Stomach (tissue), 19 donors: ENCODE measurements at places on chromosomes 4 and X. TPM values are rescaled to one million over a fixed set of nuclear protein-coding genes. Genes with fewer than 3 reads are reported as not detected.

GRCh38 chr4:98125585-98125984, 17.7 kb downstream of the STPG2 start:
- no peaks in the 10 kb centered on the region for H3K27me3 ChIP-seq
- H3K36me3 ChIP-seq = no peaks in the 10 kb centered on the region
- no peak overlapping the region for H3K4me3 ChIP-seq
- H3K4me1 ChIP-seq = no peaks in the 10 kb centered on the region
- no peak overlapping the region for H3K27ac ChIP-seq

DNA sequence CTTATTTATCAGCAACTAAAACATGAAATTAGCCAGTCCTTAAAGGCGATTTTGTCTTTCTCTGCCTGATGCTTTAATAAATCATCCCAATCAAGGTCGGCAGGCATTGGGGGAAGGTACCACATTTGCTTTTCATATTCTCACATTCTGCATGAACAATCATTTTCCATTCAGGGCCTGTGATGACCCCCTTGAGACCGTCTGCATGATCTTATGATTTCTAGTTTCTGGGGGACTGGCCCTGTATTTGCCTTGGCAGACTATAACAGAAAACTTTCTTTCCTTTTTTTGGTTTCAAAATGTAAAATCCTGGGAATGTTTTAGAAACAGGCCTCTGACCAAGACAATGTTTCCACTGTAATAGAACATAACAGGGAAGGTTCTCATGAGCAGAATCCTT, 296.8 kb downstream of the IDS start:
- H3K4me3 ChIP-seq = no peak overlapping the region
- H3K36me3 ChIP-seq = no peaks in the 10 kb centered on the region
- H3K4me1 ChIP-seq = no peaks in the 10 kb centered on the region
- DNase-seq = peak; percentile 6
- no peak overlapping the region for H3K27ac ChIP-seq

DNA sequence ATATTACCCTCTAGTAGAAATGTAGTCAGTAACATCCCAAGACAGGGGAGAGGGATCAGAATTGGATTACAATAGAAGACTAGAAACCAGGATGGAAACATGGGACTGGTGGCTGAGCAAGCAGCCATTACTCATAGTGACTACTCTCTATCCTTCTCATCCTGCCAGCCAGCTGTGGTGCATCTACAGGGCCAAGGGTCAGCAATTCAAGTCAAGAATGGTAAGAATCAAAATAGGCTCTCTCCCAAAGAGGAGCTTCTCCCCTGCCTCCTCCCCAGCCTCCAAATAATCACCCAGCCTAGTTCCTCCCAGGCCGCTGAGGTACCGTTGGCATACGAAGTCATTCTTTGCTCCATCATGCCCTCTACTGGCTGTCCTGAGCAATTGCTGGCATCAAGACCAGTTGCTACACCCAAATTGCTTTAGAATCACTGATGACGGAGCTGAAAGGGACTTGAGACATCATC, 19.4 kb downstream of the AWAT2 start:
- no peak overlapping the region for H3K27ac ChIP-seq
- H3K27me3 ChIP-seq = no peaks in the 10 kb centered on the region
- H3K4me3 ChIP-seq = no peak overlapping the region
- DNase-seq = peak; percentile 43
- no peaks in the 10 kb centered on the region for H3K4me1 ChIP-seq
- H3K36me3 ChIP-seq = no peaks in the 10 kb centered on the region

DNA sequence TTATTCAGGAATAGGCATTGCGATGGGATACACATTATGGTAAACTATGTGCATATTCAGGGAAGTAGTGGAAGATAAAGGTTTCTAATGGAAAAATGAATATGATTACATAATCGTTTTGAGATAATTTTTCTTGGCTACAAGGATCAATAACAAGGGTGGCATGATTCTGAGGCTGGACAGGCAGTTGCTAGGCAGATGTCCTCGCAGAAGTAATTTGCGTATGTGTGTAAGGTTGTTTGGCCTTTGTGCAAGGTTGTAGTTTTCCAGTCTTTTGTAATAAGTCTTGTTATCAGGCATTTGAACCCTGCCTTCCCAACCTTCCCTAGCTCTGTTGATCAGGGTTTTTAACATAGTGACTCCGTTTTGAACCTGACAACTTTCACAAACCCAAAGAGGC, 59.7 kb downstream of the RGS12 start:
- no peaks in the 10 kb centered on the region for H3K4me1 ChIP-seq
- no peak overlapping the region for H3K4me3 ChIP-seq
- no peak overlapping the region for H3K27ac ChIP-seq
- no peaks in the 10 kb centered on the region for H3K36me3 ChIP-seq

DNA sequence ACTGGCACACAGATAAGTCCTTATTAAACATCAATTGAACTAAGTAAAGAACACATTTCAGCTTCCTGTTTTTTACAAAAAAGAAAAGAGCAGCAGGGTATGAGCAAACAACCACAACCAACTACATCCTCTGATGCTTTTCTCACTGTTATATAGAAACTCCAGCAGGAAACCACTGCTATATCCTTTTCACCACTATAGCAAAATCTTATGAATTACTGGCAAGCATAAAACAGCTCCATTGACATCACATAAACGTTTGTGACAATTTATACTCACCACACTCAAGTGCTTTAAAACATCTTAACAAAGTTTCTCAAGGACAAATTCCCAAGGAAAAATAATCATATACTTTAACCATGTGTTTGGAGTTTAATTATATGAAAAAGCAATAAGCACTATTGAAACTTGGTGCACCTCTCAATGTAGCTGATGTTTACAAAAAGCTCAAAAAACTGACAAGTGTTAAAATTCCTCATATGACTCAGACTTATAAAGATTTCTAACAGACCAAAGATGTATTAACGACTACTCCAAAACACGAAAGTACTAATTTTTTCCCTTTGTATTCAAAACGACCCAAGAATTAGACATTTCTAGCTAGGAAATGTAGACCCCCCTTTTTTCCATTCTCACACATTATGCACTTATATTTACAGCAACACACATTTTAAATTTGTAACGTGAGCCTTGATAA, 12.9 kb downstream of the GPRIN3 start:
- H3K27me3 ChIP-seq = no peaks in the 10 kb centered on the region
- H3K4me1 ChIP-seq = peaks cover 52% of the 10 kb centered on the region
- H3K4me3 ChIP-seq = no peak overlapping the region
- H3K36me3 ChIP-seq = no peaks in the 10 kb centered on the region
- H3K27ac ChIP-seq = peak overlapping the region; percentile 57

GRCh38 chrX:410296-410695, 23.6 kb upstream of the PPP2R3B start:
- peaks cover 9% of the 10 kb centered on the region for H3K4me1 ChIP-seq
- H3K27ac ChIP-seq = no peak overlapping the region
- no peaks in the 10 kb centered on the region for H3K36me3 ChIP-seq
- no peak for DNase-seq

DNA sequence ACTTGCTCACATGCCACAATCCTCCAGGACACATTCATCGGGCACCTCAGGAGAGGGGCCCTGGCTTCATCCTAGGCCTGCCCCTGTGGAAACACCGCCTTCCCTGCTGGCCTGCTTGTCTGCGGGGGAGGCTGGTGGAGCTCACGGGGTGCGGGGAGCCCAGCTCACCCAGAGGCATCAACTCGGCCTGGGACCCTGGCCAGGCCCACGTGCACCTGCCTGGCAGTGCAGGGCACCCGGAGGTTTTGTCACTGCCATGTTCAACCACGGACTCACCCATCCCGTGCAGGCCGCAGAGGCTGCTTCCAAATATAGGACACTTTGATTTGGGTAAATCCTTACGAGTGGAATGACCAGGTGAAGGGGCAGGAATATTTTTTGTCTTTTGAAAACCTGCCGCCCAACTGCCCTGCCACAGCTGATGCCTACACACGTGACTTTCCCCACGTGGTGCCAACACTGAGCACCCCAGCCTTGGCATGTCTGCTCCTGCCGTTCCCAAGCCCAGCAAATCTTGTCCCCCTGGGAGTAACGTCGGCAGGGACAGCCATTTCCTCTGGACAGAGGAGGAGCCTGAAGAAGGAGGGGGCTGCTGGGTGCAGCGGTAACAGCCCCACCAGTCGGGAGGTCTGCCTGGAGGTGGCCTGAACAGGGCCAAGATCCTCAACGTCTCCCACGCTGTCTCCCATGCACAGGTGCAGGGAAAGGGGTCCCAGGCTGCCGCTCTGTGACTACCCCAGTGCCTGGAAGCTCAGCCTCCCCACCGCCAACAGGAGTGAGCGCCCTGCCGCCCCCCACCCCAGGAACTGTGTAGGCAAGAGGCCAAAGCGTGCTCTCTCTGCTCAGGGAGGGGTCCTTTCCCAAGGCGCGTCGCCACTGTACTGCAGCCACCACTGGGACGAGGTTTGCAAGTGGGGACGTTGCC, 8.5 kb downstream of the MXD4 start:
- H3K27ac ChIP-seq = peak overlapping the region; percentile 11
- H3K27me3 ChIP-seq = no peaks in the 10 kb centered on the region
- H3K4me3 ChIP-seq = no peak overlapping the region
- peaks cover 35% of the 10 kb centered on the region for H3K4me1 ChIP-seq
- peak; percentile 15 for DNase-seq

DNA sequence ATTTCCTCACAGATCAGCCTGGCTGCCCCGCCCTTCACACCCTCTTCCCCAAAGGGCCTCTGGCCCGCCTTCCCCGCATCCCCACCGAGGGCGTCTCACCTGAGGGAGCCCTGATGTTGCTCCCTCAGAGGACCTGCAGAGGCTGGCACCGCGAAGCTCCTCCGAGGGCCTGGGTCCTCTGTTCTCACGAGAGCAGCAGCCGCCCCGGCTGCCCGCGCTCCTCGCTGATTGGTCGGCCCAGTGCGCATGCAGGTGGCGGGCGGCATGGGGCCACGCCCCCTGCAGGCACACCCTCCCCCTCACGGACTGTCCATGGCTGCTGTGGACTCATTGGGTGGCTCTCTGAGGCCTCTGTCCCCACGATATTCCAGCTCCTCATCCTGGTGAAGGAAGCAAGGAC, at the start of gene FAM9C:
Gene FAM9C, minus strand, starts transcription at position 180 of the 400 bp plus-strand sequence. CDS start 831 bp downstream, outside the sequence.
- no peaks in the 10 kb centered on the region for H3K36me3 ChIP-seq
- H3K27me3 ChIP-seq = no peaks in the 10 kb centered on the region
- H3K4me1 ChIP-seq = no peaks in the 10 kb centered on the region
- no peak within 1 kb of the TSS for H3K4me3 ChIP-seq

GRCh38 chrX:46703980-46704379, 54.9 kb downstream of the SLC9A7 start:
- peaks cover 5% of the 10 kb centered on the region for H3K27me3 ChIP-seq
- DNase-seq = peak; percentile 6
- no peak overlapping the region for H3K27ac ChIP-seq
- H3K4me3 ChIP-seq = no peak overlapping the region
- H3K4me1 ChIP-seq = no peaks in the 10 kb centered on the region
- H3K36me3 ChIP-seq = no peaks in the 10 kb centered on the region

DNA sequence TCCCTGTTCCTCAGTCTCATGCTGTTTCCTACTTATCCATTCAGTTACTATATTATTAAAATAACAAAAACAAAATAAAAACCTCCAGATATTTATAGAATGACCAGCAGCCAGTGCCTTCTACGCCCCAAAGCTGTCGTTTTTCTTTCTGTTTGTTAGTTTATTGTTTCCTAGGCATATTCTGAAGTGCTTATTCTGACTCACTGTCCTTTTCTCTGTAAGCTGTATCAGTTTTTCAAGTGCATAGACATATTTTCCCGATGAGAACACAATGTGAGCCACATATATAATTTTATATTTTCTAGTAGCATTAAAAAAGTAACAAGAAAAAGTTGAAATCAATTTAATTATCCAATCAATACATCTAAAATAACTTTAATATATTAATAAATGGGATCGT, 2158.6 kb upstream of the TENM3 start:
- H3K27ac ChIP-seq = no peak overlapping the region
- no peak overlapping the region for H3K4me3 ChIP-seq
- H3K36me3 ChIP-seq = no peaks in the 10 kb centered on the region
- no peaks in the 10 kb centered on the region for H3K27me3 ChIP-seq
- no peaks in the 10 kb centered on the region for H3K4me1 ChIP-seq
- no peak for DNase-seq

- no peaks in the 10 kb centered on the region for H3K36me3 ChIP-seq
- no peak for DNase-seq
- no peaks in the 10 kb centered on the region for H3K4me1 ChIP-seq
- no peak overlapping the region for H3K27ac ChIP-seq
Measured at GRCh38 chrX:148562846-148563245, 62.4 kb downstream of the AFF2 start.

DNA sequence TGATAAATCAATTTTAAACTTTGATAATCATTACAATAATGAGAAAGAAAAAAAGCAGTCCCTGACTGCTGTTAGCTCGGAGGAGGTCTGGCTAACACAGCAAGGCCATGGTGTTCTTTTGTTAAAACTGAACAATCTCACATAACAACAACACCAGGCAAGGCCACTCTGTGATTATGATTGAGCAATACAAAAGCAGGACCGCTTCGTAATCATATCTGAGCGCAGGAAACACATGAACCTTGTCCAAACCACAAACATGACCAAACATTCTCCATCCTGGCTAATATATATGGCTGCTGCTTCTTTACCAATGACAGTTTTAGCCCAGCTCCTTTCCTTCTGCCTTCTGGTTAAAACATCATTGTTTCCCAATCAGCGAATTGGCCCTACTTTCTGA, 76.8 kb upstream of the DDX53 start:
- no peak overlapping the region for H3K27ac ChIP-seq
- no peaks in the 10 kb centered on the region for H3K36me3 ChIP-seq
- H3K4me3 ChIP-seq = no peak overlapping the region
- DNase-seq = no peak
- no peaks in the 10 kb centered on the region for H3K4me1 ChIP-seq

- no peaks in the 10 kb centered on the region for H3K4me1 ChIP-seq
- H3K27me3 ChIP-seq = no peaks in the 10 kb centered on the region
- DNase-seq = no peak
- H3K36me3 ChIP-seq = no peaks in the 10 kb centered on the region
Measured at GRCh38 chr4:47209833-47210232, 178.5 kb downstream of the GABRB1 start.

GRCh38 chrX:81378560-81378959, 176.7 kb downstream of the SH3BGRL start:
- no peaks in the 10 kb centered on the region for H3K27me3 ChIP-seq
- no peaks in the 10 kb centered on the region for H3K4me1 ChIP-seq
- DNase-seq = no peak
- no peak overlapping the region for H3K27ac ChIP-seq
- no peaks in the 10 kb centered on the region for H3K36me3 ChIP-seq

- no peak overlapping the region for H3K27ac ChIP-seq
- no peak for DNase-seq
- H3K27me3 ChIP-seq = no peaks in the 10 kb centered on the region
- no peak overlapping the region for H3K4me3 ChIP-seq
- H3K36me3 ChIP-seq = no peaks in the 10 kb centered on the region
Measured at GRCh38 chrX:47940448-47940847, 63.3 kb downstream of the ZNF182 start.

- no peaks in the 10 kb centered on the region for H3K27me3 ChIP-seq
- no peak overlapping the region for H3K4me3 ChIP-seq
- no peaks in the 10 kb centered on the region for H3K36me3 ChIP-seq
- H3K27ac ChIP-seq = peak overlapping the region; percentile 62
Measured at GRCh38 chr4:119526786-119527550, 101.6 kb downstream of the PDE5A start.

- H3K27me3 ChIP-seq = peaks cover 87% of the 10 kb centered on the region
- H3K4me3 ChIP-seq = peak within 1 kb of the TSS; percentile 33
- H3K27ac ChIP-seq = peak within 1 kb of the TSS; percentile 7
- peak; percentile 53 for DNase-seq
Measured at GRCh38 chr4:80196922-80197573, at the start of gene PRDM8. PRDM8 (plus strand) TSS chr4:80197503; CDS start chr4:80200081, 2,578 bp downstream.

Gene NCAPG
- polyA plus RNA-seq = 5.3 TPM

Gene CNKSR2
- polyA plus RNA-seq = 0.65 TPM

Gene PPP2R2C
- 5.0 TPM for polyA plus RNA-seq

Gene CSN1S1
- polyA plus RNA-seq = not detected

Gene ARL9
- polyA plus RNA-seq = not detected

Gene MAGEA1
- not detected for polyA plus RNA-seq

Gene XPNPEP2
- 0.92 TPM for polyA plus RNA-seq

Gene NEK1
- polyA plus RNA-seq = 5.8 TPM

Gene CYSLTR1
- polyA plus RNA-seq = 0.44 TPM

Gene ZNF185
- polyA plus RNA-seq = 4.6 TPM

Gene ODAM
- 15.9 TPM for polyA plus RNA-seq

Gene PIM2
- 7.3 TPM for polyA plus RNA-seq

Gene ENPEP
- polyA plus RNA-seq = 0.46 TPM
